ENCODE measurements at places on chromosomes 6 and 20. TPM values are rescaled to one million over a fixed set of nuclear protein-coding genes. Genes with fewer than 3 reads are reported as not detected.

The ARMH2 gene
- total RNA-seq, result not detected

The CDH22 gene
- total RNA-seq, result not detected

The PRPH2 gene
- total RNA-seq, result 0.41 TPM

The SIRPD gene
- total RNA-seq, result not detected

The PNPLA1 gene
- 0.26 TPM for total RNA-seq

The TMEM74B gene
- total RNA-seq, result not detected

The BTN1A1 gene
- not detected for total RNA-seq

The TSPO2 gene
- total RNA-seq, result not detected

The DAAM2 gene
- 4.8 TPM for total RNA-seq

The EPPIN gene
- not detected for total RNA-seq

The KCNK16 gene
- not detected for total RNA-seq

The SAPCD1 gene
- total RNA-seq, result 9.9 TPM

The SH3BGRL2 gene
- total RNA-seq, result 12.0 TPM

The MUCL3 gene
- not detected for total RNA-seq

The NFATC2 gene
- 0.76 TPM for total RNA-seq

The SS18L1 gene
- total RNA-seq, result 39.6 TPM
